Articular chondrocyte of knee joint (primary cell): ENCODE measurements at places on chromosomes 11 and 22. TPM values are rescaled to one million over a fixed set of nuclear protein-coding genes. Genes with fewer than 3 reads are reported as not detected.

The IFTAP gene
- total RNA-seq = 41.3 and 51.6 TPM in 2 replicates

The KIRREL3 gene
- total RNA-seq = 0.76 and 1.6 TPM in 2 replicates

The OR8B2 gene
- not detected in 2 replicates for total RNA-seq

The MPPED2 gene
- 3.4 and 5.4 TPM in 2 replicates for total RNA-seq

The APOL6 gene
- 55.9 and 75.7 TPM in 2 replicates for total RNA-seq

The NAALADL1 gene
- total RNA-seq = 18.5 and 25.1 TPM in 2 replicates

The IFITM10 gene
- total RNA-seq = 5.5 and 9.5 TPM in 2 replicates

The AMPD3 gene
- 8.4 and 12.0 TPM in 2 replicates for total RNA-seq

The TPBGL gene
- total RNA-seq = 0.11 TPM in 1 of 2 replicates, not detected in the other

The MCHR1 gene
- 0.65 and 2.3 TPM in 2 replicates for total RNA-seq
